Stimulated activated CD4-positive, alpha-beta T cell treated with anti-CD3 and anti-CD28 coated beads, Interleukin-15, amount 100 ng/mL, for 1 hour (primary cell): ENCODE measurements at places on chromosomes 12 and 14.

DNA sequence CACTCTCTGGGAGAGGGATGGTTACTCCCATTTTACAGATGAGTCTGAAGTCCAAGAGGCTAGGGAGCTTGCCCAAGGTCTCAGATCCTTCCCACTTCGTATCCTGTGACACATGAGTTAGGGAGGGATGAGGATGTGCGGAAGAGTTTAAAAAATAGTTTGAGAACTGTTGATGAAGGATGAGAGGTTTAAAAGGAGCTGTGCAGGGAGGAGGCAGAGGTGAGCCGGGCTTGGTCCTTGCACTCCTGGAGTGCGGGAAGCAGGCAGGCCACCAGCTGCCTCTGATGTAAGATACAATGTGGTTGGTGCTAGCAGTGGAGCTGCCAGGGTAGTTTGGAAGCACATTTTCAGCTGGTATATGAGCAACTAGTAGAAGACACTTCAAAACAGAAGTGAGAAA is 46.5 kb downstream of the TSPAN9 start:
- no peak for DNase-seq

DNA sequence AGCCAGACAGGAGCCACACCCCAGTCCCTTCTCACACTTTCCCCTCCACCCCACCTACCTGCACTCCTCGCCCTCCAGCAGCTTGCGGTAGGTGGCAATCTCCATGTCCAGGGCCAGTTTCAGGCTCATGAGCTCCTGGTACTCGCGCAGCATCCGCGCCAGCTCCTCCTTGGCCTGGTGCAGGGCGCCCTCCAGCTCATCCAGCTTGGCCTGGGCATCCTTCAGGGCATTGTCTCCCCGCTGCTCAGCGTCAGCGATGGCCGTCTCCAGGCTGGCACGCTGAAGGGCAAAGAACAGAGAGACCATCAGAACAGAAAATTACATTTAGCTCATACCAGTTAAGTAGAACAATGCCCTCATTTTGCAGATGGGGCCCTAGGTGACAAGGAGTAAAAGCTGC is 5.5 kb downstream of the KRT74 start:
- DNase-seq, result no peak

DNA sequence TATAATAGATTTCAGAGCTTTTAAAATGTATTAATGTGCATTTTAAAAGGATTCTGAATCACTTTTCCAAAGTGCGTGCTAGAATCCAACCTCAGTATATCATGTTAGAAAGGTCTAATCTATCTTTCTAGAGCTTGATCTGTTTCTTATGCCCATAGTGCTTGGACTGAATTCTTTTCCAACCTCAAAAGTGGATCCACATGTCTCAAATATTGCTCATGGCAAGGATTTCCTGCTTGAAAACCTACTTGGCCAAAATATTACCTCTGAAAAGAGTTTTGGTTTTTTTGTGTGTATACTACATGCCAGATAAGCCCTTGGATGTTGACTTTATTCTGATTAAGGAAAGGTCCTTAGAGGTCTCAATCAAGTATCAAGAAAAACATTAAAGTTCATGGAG is 16.9 kb upstream of the SLC6A15 start:
- DNase-seq, result no peak

- no peak for DNase-seq
These were observed 17.5 kb downstream of the TRHDE start for GRCh38 chr12:72289633-72290032.

- DNase-seq, result no peak
These were observed 19.6 kb downstream of the SLC8B1 start for GRCh38 chr12:113315358-113315757.

DNA sequence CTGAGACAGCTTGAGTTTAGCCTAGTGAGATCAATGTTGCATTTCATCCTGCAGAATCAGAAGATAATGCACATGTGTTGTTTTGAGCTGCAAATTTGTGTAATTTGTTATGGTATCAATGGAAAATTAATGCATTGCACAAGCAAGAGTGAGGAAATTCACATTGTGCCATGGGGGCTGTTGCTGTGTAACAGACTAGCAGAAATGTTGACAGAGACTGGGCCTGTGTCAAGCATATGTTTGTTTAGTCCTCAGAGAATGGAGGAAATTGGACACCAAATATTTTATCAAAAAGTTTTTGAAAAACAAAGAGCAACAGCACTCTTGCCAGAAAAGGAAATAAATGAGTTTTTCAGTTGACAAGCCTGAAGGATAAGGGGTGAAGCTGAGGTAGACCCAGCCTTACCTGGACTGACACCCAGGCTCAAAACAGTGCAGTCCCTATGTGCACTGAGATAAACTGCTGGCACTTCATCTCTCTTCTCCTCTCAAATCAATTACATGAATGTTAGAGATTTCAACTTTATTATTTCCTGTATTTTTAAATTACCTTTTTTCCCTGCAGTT is 1150.0 kb downstream of the FSCB start:
- no peak for DNase-seq

DNA sequence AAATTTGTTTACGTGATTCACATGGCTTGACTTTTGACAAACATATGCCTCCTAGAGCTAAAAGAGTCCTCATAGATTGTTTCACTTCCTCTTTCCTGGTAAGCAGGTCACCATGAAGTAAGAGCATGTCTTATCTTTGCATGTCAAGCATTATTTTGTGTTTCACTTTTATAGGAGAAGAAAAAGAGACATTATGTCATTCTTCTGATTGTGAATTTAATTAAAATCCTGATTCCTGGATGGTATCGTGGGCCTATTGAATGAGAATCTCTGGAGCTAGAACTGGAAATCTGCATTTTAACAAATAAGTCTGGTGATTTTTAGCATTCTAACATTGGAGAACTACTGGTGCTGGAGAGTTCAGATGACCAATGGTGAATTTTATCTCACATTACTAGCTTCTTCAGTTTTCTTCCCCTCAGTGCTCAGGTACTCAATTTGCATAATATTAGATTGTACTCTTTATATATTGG is 218.6 kb upstream of the ATP2B1 start:
- DNase-seq, result no peak

GRCh38 chr14:25122211-25122610 is 72.3 kb upstream of the STXBP6 start:
- no peak for DNase-seq

GRCh38 chr14:80425686-80426085 is 214.4 kb upstream of the DIO2 start:
- DNase-seq, result no peak

DNA sequence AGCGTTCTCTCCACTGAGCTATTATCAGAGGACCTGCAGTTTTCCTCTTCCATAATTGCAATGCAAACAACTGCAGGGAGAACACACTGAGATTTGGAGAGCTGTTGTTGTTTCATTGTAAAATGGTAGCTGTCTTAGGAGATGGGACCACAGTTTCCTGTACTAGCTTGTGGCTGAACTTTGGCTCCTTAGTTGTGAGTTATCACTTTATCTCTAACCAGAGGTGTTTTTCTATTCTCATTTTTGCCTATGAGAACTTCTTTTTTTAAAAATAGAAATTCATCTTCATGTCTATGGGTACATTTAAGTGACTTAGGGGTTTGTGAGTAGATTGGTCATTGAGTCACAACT is 216.5 kb downstream of the SLC38A4 start:
- no peak for DNase-seq

DNA sequence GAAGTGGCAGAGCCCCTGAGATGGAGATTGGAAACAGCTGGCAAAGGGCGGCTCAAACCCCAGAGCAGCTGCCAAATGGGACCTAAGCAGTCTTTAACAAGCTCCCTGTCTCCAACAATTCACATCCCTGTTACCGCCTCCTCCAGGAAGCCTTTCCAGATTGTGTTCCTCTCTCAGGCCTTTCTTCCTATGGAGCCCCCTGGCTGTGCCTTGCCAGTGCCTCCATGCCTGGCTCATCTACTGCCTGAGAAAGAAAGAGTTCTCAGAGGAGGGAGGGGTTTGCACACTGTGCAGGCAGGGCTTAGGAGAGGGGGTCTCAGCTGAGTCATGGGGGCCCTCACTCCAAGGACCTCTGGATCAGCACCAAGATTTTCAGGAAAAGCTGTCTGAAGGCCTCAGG is 8.8 kb upstream of the KRT74 start:
- DNase-seq, result no peak

DNA sequence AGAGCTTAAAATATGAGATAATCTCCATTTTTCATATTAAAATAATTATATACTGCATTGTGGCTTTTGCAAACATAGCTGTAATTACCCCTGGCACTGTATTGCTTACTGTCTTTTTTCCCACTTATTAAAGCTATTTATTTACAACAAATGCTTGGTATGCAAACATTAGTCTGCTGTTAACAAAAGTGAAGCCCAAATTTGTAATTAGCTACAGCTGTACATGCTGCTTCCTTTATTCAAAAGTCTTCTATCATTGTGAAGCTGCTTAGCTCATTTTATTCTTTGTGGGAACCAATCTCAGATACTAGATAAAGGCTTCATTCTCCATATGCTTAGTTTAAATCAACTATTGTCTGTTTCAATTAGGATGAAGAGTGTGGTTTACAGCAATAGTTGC is 425.8 kb upstream of the FOXG1 start:
- DNase-seq, result no peak

DNA sequence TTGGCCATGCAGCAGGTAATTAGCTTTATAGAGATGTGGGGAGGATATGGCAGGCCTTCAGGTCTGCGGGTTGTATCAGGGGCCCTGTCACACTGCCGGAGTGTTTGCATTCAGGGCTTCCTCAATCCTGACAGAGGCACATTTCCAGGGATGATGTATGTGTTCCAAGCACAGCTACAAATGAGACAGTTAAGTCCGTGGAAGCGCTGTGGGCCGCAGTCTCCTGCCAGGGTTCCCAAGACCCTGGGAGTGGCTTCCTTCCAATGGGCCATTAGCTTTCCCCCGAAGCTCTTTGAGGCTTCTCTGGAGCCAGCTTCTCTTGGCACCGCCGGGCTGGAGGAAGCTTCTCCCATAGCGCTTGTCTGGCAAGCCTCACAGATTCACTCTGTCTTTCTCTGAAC is 1524.7 kb upstream of the TMEM132C start:
- DNase-seq, result no peak

DNA sequence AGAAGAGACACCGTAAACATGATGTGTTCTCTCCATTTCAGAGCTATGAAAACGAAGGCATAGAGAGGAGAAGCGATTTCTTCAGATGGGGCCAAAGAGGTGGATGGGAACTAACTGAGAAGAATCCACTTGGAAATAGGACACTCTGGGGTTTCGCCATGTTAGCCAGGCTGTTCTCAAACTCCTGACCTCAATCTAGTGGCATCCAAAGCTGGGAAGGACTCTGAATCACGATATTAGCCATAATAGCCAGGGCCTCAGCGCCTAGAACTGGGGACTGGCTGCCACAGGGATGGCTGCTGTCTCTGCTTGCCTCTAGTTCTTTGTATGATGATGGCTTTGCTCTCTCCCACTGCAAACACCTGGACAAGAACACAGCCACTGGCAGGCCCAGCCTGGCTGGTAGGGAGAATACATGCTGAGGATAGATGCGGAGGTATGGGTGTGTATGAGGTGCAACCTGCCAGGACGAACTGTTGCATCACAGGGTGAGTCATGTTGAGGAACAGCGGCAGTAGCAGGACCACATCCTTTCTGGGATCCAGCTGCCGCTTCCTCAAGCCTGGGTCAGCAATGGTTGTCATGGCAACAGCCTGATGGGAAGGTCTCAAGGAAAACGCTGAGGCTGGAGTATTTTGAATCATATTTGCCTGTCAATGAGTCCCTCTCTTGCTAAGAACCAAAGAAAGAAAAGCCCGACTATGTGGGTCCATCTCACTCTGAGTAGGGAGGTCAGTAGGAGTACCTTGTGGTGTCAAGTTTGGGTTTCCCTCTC is 31.1 kb downstream of the CCDC177 start:
- DNase-seq, result no peak

- no peak for DNase-seq
These were observed 164.2 kb upstream of the CLEC14A start for GRCh38 chr14:38420048-38420447.

DNA sequence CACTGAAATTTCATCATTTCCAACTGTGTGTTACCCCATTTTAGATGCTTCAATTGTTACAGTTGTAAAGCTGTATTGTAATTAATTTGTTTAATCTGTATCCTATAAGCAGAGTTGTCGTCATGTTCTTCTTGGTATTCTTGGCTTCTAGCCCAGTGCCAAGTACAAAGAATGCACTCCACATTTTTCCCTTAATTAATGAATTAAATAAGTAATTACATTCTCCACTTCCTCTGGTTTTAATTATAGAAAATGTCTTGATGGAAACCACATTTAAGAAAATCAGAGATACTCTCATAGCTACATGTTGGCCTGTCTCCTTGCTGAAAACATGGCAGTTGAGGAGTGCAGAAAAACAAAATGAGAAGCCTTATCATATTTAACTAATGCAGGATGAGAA is 746 bp downstream of the DNAI7 start:
- DNase-seq, result no peak

DNA sequence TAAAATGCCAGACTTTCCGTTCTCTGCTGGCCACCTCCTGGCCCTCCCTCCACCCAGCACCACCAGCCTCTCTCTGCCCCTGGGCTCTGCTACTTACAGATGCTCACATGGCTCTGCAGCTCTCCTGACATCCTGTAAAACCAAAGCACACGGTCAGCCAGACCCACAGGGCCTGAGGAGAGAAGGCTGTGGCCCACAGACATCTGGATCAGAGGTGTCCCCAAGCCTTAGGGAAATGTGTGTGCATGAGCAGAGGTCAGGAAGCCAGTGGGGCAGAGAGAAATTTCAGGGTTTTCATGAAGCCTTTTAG is 11.5 kb downstream of the KRT77 start:
- DNase-seq, result no peak

DNA sequence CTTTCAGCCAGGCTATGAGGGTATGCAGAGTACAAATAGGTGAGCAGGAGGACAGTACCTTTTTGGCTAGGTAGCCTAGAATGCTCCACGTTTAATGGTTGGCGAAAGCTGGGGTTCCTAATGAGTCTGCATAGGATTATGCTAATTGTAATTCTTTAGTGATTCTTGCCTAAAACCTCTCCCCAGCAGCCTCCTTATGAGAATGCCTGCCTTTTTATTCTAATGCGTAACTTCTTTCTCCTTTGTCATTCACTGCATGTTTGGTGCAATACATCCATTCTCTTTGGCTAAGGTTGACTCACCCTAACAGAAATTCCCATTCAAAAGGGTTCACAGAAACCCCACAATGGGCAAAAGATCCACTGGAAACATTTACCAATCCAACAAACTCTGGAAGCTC is 752.2 kb downstream of the FSCB start:
- DNase-seq, result no peak

- DNase-seq, result no peak
These were observed 1541.7 kb upstream of the FLRT2 start for GRCh38 chr14:83988275-83988674.

- no peak for DNase-seq
These were observed 9.8 kb upstream of the SPX start for GRCh38 chr12:21516281-21516680.

DNA sequence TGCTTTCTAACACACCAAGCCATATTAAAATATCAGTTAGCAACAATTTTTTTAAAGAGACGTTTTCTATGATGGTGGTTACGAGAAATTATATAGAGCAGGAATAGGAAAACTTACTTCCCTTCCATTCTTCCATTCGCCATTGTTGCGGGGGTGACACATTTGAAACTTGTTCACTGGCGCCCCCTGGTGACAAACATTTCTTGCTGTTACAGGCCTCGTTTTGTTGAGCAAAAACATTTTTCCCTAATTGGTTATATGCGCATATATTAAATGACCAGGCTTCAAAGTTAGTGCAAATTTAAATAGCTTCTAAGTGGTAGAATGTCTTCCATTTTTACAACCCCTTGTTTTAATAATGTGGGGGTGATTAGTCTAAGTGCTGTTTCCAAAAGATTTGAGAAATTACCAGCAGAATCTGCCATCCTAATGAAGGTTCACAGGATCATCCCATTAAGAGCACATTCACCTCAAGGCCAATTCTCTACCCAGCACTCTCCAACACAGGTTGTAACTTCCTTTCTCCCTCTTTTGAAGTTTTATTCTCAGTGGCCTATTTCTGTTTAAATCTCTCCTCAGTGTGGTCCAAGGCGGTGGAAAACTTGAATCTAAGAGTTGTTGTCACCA is 1124.7 kb downstream of the FLRT2 start:
- DNase-seq, result no peak
